ENCODE measurements at places on chromosomes 4 and X. TPM values are rescaled to one million over a fixed set of nuclear protein-coding genes. Genes with fewer than 3 reads are reported as not detected.
A peak's percentile ranks its signal among the peaks of the same experiment; 100 is the strongest.

- DNase-seq, result peak; percentile 54
- H3K36me3 ChIP-seq, result peaks cover 20% of the 10 kb centered on the region
- no peaks in the 10 kb centered on the region for H3K27me3 ChIP-seq
These were observed 807 bp downstream of the USP9X start for GRCh38 chrX:41085878-41086626.

- peaks cover 10% of the 10 kb centered on the region for H3K36me3 ChIP-seq
- H3K4me3 ChIP-seq, result no peak overlapping the region
- peaks cover 30% of the 10 kb centered on the region for H3K4me1 ChIP-seq
These were observed 183.7 kb downstream of the NR3C2 start for GRCh38 chr4:148258535-148258934.

ADGRG4 gene
- total RNA-seq, result not detected

HELT gene
- not detected for total RNA-seq

- peaks cover 37% of the 10 kb centered on the region for H3K36me3 ChIP-seq
- no peaks in the 10 kb centered on the region for H3K27me3 ChIP-seq
- DNase-seq, result no peak
- H3K27ac ChIP-seq, result no peak overlapping the region
- H3K4me1 ChIP-seq, result no peaks in the 10 kb centered on the region
- no peak overlapping the region for H3K4me3 ChIP-seq
These were observed 100.9 kb downstream of the SLC34A2 start for GRCh38 chr4:25756503-25756902.
